ENCODE measurements at places on chromosomes 4 and X.
A peak's percentile ranks its signal among the peaks of the same experiment; 100 is the strongest.

DNA sequence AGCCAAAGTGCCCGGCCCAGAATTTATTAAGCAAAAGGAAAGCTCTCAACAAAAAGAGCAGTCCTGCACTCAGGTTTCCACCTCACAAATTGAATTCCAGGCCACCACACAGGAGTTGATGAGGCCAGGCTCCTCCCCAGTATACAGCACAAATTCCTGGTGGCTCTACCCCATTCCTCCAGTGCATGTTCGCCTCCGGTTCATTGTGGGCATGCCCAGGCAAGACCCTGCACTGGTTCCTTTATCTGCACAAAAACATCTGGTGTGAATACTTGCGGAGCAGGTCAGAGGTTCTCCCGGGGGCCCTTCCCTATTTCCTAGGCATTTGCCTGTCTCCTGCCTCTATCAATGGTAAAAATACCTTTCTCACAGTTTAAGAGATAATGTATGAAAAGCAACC lies 195.2 kb upstream of the ANXA10 start:
- no peak for DNase-seq

DNA sequence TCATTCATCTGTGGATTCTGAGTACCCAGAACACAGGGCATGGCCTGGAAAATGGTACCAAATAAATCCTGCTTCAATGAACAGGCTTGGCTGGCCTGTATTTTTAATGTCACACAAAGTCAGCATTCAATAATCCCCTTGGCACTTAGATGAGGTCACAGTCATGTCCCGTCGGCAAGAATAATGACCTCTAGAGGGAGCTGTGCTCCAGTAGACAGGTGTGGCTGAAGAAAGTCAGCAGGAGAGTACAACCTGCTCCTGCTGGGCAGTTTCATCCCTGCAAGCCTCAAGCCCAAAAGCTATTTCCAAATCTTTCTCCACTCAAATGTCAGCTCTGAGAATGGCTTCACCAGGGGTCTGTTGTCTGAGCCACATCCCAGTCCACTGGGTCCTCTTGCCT lies 404.0 kb upstream of the F9 start:
- DNase-seq: no peak

GRCh38 chr4:963276-964225 lies 9.8 kb downstream of the DGKQ start:
- DNase-seq: no peak

DNA sequence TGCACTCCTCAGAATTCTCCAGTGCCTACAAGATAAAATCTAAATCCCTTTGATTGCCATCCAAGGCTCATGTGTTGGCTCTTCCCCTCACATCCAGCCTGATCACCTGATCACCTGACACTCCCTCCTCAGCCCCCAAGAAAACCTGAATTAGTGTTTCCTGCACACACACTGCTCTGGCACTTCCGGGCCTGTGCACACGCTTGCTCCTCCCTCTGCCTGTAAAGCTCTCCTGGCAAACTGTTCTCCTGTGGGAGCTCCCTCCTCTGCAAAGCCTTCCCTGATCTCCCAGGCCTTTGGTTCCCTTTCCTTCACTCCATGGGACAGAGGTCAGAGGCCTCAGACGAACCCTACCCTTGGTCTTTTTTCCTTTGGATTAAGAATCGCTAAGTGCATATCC lies 19.9 kb downstream of the PHKA2 start:
- DNase-seq: no peak

DNA sequence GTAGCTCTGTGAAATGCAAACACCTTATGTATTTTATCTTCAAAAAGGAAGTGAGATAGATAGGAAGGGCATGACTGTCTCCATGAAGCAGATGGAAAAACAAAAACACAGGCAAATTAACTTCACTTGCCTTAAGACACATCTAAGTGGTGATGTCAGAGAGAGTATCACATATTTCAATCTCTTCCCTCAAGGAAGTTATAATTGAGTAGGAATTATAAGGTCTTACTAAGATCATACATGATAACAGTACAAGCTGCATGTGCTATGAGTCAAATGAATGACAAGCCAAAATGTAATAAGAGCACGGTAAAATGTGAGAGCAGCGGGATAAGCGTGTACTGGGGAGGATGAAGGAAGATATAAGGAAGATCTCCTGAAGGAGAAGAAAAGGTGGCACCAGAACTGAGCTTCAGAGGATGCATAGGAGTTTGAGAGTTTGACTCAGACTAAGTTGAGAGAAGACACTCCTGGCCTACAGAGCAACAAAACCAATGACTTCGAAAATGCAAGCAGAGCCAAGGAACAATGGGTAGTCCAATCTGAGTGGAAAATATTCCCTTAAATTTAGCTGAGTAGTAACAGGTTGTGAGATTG lies 43.3 kb upstream of the GALNT7 start:
- DNase-seq: no peak

- no peak for DNase-seq
Measured at GRCh38 chr4:72531322-72531721, 37.7 kb downstream of the ADAMTS3 start.

GRCh38 chr4:165289423-165289785 lies 38.1 kb upstream of the MSMO1 start:
- no peak for DNase-seq

- DNase-seq: no peak
Measured at GRCh38 chr4:139553751-139554641, 2.0 kb downstream of the SETD7 start.

DNA sequence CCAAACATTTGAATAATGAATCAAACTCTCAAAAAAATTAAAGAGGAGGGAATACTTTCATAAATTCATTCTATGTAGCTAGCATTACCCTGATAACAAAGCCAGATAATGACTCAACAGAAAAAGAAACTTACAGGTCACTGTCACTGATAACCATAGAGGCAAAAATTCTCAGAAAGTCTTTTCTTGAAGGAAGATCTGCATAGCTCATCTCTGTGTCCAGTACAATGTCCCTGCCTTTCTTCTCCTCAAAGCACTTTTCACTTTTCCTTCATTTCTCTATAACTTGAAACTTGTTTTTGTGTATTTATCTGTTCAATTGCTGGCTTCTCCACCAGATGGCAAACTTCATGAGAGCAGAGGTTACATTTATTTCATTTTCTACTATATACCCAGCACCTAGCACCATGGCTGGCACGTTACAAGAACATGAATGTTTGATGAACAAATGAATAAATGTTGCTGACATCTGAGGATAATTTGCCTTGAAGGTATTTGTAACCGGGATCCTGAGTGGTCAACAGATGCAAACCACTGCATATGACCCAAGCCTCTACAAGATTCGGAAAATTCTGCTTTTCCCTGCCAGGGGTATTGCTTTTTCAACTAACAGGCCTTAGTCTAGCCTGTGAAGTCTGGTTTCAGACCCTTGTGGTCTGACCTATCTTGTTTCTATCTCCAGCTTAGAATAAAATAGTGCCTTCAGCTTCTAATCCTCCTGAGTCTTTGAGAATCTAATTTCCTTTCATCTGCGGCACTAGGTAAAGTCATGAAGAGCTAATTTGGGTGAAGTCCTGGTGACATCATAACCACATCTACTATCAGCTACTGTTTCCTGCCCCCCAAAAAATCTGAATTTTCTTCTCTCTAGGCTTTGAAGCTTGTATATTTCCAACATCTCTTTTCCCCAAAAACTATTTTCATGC lies 52.5 kb upstream of the ANTXR2 start:
- DNase-seq: peak; percentile 27

Data from activated T-cell treated with anti-CD3 and anti-CD28 coated beads, Interleukin-2, amount 50 U/mL, for 1 hour (primary cell).